Smooth muscle cell of the brain vasculature (primary cell): ENCODE measurements at places on chromosomes 12 and 14.

DNA sequence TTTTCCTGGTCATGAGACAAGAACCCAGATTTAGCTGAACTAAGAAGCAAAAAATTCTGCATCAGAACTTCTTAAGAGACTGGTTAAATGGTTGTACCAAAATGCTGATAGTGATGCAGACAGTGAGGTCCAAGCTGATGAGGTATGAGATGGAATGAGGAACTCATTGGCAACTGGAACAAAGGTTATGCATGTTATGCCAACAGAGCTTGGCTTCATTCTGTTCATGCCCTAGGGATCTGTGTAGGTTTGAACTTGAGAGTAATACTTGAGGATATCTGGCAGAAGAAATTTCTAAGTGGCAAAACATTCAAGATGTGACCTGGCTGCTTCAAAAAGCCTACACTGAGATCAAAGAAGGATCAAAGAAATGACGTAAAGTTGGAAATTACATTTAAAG lies 398.0 kb downstream of the FSCB start:
- DNase-seq = no peak

- no peak for DNase-seq
Observed at GRCh38 chr12:71548893-71549292, 109.3 kb downstream of the LGR5 start.

GRCh38 chr14:34423445-34423844 lies 38.6 kb downstream of the SPTSSA start:
- DNase-seq = no peak

DNA sequence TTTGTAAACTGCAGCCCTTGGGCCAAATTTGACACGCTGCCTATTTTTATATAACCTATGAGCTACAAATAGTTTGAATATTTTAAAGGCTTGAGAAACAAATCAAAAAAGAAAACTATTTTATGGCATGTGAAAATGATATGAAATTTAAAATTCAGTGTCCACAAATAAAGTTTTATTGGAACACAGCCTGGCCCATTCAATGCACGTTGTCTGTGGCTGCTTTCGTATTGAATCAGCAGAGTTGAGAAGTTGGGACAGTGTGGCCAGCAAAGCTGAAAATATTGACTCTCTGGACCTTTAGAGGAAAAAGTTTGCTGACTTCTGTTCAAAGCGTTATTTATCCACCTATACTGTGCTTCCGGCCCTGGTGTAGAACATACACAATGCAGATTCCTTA lies 654.2 kb downstream of the MED13L start:
- no peak for DNase-seq

DNA sequence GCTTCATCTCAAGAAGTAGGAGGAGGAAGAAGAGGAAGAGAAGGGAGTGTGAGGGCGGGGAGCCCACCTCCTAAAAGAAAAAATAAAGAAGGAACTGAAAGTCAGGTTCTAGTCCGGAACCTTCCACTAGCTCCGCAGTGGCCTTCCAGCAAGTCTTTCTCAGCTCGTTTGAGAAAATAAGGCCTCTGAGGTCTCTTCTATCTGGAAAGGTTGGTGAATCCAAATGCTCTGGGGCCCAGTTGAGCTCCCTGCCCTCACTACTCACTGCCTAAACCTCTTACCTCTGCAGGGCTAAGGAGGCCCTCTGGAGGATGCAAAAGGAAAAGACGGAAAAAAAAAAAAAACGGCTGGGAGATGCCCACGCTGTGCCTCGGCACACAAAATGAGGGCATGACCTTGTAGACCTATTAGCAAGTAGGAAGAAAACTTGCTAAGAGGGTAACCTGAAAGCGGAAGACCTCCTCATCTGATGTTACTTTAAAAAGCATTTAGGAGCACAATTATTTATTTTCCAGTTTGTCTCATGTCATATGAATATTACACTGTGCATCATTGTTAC lies 35.9 kb downstream of the FBLN5 start:
- no peak for DNase-seq

- DNase-seq = no peak
Observed at GRCh38 chr14:36097356-36097755, 79.2 kb downstream of the PTCSC3 start.

DNA sequence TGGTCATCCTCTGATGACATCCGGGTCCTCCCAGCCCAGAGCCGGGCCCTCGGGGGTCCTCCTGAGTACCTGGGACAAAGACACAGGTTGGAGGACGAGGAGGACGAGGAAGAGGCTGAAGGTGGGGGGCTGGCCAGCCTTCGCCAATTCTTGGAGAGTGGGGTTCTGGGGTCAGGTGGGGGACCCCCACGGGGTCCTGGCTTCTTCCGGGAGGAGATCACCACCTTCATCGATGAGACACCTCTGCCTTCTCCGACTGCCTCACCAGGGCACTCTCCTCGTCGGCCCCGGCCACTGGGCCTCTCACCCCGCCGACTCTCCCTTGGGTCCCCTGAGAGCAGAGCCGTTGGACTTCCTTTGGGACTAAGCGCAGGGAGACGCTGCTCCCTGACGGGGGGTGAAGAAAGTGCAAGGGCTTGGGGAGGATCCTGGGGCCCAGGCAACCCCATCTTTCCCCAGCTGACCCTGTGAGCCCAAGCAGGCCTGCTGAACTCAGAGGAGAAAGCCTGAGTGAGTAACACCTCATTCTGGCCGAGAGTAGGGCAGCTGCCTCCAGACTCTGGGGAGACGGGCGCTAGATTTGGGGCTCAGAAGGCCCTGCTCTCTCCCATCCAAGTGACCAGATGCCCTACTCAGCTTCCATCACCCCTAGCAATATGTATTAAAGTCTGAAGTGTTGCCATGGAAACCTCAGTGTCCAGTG lies 1.3 kb upstream of the P3H3 start:
- no peak for DNase-seq

DNA sequence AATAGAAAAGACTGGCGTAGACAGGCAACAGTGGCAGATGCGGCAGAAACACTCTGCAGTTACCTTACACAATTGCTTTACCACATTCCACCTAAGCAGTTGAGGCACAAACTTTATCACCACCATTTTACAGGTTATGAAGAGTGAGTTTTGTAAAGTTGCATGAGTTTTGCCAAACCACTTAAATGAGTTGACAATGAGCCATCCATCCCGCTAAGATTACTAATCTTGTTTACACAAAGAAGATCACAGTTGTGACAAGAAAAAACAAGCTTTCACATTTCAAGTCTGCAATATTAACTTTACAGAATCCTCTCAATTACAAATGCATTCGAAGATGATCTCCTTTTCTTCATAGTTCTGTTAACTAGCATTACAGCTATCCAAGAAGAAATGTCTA lies 1.8 kb downstream of the TMCC3 start:
- no peak for DNase-seq

- no peak for DNase-seq
Observed at GRCh38 chr14:45377166-45377565, 124.2 kb upstream of the MIS18BP1 start.

DNA sequence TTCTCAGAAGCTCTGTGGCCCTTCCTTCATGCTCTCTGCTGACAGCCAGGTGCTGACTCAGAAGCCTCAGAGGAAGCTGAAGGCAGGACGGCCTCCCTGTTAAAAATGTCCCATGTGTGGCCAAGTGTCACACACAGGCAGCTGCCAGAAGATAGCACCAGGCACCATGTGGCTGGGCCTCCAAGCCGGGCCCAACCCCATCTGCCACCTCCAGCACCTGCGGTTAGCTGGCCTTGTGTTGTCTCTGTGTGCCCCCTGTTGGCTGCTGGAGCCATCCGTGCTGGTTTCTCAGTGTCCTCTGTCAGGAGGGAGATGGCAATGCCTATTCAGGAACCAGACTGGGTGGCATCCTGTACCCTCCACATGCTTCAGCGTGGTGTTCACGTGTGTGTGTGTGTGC lies 63.2 kb downstream of the TSPAN11 start:
- DNase-seq = no peak

GRCh38 chr14:53967606-53968005 lies 11.0 kb upstream of the BMP4 start:
- no peak for DNase-seq

- DNase-seq = no peak
Observed at GRCh38 chr14:105139831-105140239, 28.7 kb downstream of the JAG2 start.

GRCh38 chr12:128639089-128639488 lies 184.7 kb downstream of the SLC15A4 start:
- DNase-seq = no peak

DNA sequence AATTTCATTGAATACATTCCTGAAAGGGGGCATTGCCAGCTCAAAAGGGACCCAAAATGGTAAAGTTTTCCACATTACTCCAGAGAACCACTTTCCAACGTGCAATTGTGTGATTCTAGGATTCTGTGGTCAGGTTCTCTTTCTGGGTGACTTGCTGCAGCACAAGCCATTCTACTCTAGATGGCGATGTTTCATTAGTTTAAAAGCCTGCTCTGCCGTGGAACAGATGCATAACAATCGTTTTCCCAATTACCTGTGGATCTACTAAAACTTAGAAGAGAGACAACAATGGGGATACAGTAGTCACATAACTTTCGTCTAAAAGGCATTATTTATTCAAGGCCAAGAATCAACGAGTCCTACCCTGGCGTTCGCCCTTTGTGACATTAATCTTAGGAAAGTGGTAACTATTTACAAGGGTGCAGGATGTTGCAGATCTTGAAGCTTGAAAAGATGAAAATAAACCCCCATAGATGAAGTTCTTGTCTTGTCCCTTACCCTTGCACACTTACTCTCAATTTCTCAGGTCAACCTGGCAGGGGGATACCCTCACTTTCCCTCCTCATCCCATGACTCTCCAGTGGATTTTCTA lies 400.9 kb downstream of the SNAPC1 start:
- DNase-seq = peak; percentile 13

DNA sequence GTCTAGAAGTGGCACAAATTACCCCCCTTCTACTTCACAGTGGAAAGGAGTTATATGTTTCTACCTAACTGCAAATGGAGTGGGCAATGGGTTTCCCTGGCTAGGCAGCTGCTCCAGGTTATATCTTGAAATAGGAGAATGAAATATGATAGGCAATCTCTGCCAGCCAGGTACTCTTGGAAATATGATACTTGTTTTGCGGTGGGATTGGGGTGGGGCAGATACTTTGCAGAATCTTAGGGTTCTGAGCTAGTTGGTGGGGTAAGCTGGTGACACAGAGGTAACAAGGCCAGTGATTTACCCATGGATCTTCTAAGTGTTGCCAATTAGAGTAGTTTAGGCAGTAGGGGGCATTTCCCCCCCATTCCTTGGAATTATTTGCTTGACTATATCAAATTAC lies 140.1 kb downstream of the ATP23 start:
- DNase-seq = no peak

- DNase-seq = no peak
Observed at GRCh38 chr12:71567537-71567936, 96.1 kb downstream of the ZFC3H1 start.

DNA sequence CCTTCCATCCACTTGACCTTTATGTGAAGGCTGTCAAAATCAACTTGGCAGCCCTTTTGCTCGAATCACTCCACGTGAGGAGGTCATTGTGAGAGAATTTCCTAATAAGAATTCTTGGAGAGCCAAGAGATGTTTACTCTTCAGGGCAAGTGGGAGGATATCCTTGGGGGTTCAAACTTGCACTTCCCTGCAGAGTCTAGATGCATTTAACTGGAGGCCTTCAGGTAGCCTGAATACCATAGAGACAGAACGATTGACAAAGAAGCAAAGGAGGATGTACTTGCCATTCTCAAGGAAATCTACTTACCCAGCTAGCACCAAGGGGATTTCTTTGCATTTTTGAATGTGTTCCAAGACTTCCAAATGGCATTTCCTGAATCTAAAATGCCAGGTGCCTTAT lies 1702.6 kb upstream of the FLRT2 start:
- DNase-seq = no peak

DNA sequence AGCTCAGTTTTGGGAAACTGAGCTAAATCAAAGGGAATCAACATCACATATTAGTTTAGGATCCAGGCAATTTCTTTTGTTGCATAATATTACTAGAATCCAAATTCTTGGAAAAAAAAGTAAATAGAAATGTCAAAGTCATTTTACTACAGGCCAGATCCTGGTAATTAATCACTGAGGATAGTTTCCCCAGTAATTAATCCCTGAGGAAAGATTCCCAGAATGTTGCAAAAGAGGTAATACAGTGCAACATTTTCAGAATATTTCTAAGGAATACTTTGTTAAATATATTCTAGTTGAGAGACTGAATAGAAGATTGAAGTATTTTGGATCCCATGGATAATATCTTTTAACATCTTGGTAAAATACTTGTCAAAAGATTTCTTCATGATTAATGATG lies 207.0 kb upstream of the GARIN2 start:
- no peak for DNase-seq

GRCh38 chr14:100121643-100122480 lies 37.6 kb downstream of the DEGS2 start:
- DNase-seq = no peak

DNA sequence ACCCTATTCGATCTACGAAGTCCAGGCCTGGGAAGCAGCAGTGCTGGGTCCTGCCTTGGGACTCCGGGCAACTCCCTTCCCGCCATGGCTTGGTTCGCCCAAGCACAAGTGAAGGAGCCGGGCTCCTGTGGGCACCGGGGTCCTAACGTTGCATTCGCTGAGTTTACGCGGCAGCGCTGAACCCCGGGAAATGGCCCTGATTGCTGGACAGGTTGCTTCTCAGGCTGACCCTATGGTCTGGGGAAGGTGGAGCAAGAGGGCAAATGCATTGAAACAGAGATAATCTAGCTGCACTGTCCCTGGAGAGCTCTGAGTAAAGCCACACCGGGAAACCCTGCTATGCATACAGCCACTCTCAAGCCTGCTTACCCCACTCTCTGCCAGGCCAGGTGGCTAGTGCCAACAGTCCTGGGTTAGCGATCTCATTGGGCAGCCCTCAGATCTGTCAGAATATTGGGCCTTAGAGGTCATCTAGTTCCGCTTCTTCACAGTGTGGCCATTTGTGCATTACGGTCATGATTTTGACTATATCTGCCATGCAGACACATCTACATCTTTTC lies 11.3 kb downstream of the SYNE3 start:
- no peak for DNase-seq

- no peak for DNase-seq
Observed at GRCh38 chr12:124322271-124322998, 27.5 kb downstream of the RFLNA start.

DNA sequence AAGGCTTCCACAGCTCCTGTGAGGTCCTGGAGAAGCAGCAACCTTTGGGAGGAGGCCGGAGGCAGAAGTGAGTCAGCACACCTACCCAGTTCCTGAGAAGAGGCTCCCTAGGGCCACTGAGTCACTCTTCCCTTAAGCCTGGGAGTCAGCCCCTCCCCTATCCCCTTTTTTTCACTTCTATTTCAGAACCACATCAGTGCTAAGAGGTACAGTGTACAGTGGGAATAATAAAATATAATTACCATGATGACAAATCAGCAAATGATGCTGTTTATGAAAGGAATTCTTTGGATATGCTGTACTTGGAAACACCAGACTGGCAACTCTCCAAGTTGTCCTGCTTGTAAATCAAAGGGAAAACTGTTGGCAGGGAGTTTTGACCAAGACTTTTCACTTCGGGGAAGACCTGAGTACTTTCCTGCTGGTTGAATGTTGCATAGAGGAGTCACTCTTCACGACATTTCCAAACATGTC lies 7.8 kb upstream of the TBPL2 start:
- DNase-seq = no peak

DNA sequence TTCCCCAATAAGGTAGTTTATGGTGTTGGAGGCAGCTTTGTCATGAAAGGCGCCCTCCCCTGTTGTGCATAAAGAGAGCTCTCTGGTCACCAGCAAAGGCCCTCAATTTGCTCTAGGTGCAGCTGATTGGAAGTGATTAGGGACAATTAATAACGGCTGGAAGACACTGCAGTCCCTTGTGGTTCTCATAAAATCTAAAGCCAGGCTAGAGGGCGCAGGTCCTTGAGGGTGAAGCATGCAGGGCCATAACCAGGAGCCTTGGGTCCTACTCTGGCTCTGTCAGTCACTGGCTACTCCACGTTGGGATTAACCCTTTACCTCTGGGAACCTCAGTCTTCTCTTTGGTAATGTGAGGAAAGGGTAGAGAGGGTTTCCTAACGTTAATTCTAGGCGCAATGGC lies 1.9 kb downstream of the DAAM1 start:
- DNase-seq = no peak
